ENCODE measurements at places on chromosomes 4 and X.

DNA sequence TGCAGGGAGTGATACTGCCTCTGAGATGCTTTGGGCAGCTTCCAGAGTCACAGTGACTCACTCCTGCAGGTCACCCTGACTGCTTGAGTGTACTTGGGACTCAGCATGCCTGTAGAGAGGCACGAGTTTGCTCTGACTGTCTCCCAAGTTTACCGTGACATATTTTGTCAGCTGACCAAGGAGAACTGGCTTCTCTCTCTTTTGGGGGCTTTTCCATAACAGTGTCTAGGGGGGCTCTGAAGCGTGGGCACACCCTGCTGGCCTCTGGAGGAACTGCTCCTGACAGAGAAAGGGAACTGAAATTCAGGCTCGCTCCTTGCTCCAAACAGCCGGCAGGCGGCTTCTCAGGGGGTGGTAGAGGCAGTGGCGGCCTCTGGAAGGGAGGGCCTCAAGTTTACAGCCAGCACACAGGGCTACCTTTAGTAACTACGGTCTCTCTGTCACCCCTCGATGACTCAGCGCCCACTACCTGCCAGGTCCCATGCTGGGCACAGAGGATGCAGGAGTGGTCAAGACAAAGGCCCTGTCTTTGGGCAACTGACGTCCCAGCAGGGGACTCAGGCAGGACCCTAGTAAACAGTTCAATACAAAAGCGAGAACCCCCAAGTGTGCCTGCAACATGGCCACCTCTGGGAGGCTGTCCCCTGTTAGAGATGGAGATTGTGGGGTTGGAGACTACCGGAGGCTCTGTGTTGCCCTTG is 17.8 kb downstream of the ZNF185 start:
- DNase-seq = no peak

DNA sequence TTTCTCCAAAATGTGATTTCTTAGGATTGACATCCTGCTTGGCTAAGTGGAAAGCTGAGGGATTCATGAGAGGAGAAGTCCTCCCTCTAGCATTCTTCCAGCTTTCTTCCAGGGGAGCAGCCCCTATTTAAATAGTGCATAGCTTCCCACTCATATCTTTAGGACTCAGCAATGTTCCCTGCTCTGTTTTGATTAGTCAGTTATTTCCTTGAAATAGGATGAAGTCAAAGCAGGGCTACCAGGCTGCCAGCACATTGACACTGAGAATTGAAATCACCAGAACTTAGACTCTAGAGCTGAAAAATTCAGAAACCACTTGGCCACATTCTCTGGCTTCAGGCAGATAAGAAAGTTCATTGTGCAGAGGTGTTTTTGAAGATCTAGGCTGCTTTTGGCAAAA is 74.7 kb upstream of the SMAD1 start:
- DNase-seq = no peak

DNA sequence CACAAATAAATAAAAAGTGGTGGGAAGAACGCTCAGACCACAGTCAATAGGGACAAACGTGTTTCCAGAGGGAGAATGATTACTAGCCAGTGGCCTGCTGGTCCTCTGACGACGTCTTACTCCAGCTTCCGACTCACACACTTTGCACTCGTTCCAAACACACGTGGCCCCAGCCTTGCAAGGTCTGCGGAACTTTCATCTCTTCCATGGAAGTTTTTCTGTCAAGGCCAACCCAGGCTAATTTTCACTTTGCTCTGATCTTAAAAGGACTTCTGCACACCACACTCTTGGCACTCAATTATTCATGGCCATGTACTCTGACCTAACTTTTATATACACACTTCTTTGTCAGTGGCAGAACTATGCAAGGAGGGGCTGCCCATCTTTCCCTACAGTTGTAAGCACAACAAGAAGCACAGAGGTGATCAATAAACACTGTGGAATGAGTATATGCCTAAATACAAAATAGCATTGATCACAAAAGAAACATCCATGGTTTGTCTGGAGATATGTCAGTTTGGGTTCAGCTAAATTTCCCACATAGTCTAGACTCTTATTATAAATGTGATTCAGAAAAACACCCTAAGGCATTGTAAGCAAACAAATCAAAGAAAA is 69.4 kb downstream of the STX18 start:
- no peak for DNase-seq

GRCh38 chr4:15653864-15654592 is 1.1 kb downstream of the FBXL5 start:
- no peak for DNase-seq

- no peak for DNase-seq
Observed at GRCh38 chrX:68934922-68935321, 106.1 kb downstream of the EFNB1 start.

- DNase-seq = no peak
Observed at GRCh38 chrX:14309431-14309830, 219.9 kb upstream of the GLRA2 start.

DNA sequence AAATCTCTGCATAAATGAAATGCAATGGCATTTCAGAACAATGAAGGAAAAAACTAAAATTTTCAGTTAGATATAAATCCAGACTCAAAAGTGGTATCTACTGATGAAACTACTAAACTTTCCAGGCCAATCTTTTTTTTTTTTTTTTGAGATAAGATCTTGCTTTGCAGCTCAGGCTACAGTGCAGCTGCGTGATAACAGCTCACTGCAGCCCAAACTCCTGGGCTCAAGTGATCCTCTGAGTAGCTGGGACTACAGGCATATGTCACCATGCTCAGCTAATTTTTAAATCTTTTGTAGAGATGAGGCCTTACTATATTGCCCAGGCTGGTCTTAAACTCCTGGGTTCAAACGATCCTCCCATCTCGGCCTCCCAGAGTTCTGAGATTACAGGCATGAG is 1228.2 kb upstream of the ADGRL3 start:
- DNase-seq = no peak

GRCh38 chr4:118732591-118733330 is 47.6 kb downstream of the METTL14 start:
- DNase-seq = no peak

DNA sequence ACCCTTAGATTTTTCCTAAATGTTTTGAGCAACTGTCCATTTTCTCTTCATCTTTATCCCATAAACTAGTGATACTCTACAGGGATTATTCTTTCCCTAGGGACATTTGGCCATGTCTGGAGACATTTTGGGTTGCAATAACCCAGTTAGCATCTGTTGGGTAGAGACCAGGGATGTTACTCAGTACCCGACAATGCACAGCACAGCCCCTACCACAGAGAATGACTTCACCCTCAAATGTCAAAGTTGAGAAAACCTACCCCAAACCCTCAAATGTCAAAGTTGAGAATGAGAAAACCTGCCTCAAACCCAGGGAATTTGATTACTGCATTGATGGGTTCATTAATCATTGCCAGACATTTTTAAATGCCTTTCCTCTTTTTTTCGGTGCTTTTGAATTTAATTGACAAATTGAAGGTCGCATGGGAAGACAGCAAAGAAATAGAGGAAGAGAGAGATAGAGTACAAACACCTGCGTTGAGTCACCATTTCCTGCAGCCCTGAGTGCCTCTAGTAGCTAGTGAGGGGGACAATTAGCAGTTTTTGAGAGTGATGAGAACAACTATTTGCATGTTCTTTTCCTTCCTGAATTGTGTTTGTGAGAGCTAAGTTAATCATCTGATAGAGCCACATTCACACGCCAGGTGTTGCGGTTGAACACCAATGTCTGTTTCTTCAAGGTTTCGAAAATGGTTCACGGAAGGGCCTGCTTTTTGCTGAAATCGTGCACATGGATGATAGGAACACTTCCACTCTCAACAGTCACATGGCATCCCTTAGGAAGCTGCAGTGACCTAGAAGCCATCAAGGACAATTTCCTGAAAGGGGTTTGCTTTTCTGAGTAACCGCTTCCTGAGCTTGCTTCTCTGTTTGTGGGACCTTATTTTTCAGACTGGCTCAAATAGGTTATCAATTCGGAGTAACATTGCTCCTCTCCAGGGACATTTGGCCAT is 203.9 kb upstream of the VCX3A start:
- no peak for DNase-seq

DNA sequence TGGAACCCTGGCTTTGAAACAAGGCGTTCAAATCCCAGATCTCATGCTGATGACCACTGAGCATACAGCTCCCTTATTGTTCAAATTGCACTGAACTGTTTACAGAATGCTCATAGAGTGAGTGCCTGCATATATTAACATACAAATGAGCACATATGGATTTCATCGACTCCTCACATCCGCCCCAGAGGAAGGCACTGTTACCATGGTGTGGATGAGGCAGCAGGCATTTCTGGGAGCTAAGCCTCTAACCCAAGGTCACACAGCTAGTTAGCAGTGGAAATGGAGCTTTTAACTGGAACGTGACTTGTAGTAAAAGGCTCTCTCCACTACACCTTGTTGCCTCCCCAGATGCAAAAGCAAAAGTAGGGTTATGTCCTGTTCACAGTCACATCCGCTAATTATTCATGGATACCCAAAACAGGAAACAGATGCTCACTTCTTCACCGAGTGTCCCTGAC is 289.7 kb downstream of the STK32B start:
- DNase-seq = no peak

GRCh38 chr4:108649863-108650211 is 562 bp upstream of the OSTC start:
- DNase-seq = no peak

DNA sequence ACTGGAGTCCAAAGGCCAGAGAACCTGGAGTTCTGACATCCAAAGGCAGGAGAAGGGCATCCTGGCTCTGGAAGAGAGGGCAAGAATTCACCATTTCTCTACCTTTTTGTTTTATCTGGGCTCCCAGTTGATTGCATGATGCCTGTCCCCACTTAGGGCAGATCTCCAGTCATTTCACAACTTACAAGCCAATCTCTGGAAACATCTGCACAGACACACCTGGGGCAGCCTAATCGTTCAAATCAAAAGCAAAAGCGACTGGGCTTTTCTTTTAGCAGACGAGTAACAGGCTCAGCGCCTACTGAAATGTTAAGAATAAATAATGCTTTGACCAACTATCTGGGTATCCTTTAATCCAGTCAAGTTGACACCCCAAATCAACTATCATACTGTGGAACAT is 136.0 kb upstream of the NPY2R start:
- DNase-seq = no peak

GRCh38 chrX:47614618-47615017 is 5.0 kb downstream of the SYN1 start:
- no peak for DNase-seq

- DNase-seq = no peak
Observed at GRCh38 chr4:80192252-80192866, 4.9 kb upstream of the PRDM8 start.

DNA sequence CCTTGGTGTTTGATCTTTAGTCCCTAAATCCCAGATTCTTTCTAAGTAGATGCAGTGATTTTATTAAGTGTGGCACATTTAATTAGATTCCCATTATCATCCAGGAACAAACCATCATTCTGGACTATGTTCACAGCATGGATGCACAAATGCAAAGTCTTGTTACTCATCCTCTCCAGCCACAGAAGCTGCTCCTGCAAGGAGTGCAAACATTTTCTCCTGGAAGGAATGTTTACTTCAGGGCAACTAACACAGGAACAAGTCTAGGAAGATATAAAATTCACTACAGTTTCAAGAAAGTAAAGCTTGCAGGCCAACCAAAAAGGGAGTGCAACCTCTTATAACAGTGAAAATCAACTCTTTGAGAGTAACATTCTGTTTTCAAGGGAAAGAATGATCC is 106.0 kb downstream of the IQCM start:
- DNase-seq = no peak

DNA sequence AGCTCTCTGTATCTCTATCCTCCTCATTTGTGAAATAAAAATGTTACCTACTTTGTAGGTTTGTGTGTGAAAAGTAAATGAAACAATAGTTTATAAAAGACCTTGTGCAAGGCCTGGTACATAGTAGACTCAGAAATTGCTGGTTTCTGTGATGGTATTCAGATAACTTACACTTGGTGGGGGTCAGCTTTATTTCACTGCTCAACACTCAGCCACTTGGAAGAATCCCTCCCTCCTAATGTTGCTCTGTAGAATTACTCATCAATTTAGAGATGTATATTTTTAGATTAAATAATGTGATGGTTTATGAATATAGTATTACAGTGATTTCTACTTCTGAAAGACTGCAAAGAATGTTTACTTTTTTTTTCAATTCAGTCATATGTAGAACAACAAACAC is 32.7 kb downstream of the SMARCAD1 start:
- no peak for DNase-seq

DNA sequence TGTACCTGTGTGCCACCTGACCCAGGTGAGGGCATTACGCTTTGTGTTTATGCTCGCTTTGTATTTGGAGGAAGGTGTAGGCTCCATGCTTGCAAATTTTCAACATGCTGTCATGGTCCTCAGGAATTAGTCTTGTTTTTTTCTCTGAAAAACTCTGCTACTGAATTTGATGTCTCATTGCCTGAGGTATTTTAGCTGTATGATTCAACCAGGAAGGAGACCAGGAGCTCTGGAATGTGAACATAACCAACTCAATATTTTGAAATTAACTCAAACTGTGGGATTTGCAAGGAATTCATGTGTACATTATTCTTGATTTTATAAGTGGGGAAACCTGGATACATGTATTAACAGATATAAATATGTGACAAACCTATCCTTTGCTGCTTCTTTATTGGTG is 134.1 kb downstream of the SLC4A4 start:
- peak; percentile 54 for DNase-seq

DNA sequence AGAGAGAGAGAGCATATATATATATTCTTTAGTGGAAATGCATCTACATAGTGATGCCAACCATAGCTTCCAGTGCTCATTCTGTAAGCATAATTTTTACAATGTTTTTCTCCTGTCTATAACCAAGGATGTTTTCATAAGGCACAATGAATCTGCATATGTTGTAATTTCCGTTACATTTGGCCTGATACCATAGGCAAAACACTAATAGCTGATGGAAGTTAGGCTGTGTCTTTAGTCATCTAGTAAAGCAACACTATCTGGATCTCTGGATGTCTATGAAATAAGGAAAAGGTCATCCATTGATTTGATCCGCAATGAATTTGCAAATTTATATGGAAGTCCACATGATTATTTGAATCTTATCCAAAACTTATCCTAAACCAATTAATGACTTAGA is 8.1 kb downstream of the PCDH7 start:
- no peak for DNase-seq

All from retinal pigment epithelial cell (primary cell).